ENCODE measurements at places on chromosomes 5 and 9.

DNA sequence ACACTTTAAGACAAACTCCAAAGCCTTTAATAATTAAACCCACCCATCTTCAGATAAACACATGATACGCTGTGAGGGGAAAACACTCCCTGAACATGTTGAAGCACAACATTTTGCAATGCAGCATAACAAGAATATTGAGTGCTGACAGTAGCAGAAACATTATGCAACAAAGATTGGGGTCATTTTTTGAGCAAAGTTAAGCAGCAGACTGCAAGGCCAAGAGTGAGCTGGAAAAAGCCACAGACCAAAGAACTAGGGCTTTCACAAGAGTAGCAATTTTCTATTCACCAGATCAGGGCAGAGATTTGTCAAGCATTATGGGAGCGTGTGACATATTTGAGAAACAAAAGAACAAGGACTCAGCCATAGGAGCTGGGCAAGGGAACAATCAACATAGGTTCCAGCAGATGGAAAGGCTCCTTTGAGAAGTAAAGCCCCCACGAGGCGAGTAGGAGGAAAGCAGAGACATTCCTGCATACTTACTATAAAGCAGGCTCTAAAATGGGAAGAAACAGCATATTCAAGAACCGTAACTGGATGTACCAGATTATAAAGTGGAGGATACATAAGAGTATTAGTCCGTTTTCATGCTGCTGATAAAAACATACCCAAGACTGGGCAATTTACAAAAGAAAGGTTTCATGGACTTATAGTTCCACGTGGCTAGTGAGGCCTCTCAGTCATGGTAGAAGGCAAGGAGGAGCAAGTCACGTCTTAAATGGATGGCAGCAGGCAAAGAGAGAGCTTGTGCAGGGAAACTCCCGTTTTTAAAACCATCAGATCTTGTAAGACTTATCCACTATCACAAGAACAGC lies 4.8 kb upstream of the TTC23L start:
- DNase-seq: no peak

GRCh38 chr9:74570879-74571512 lies 73.9 kb downstream of the RORB start:
- no peak for DNase-seq

DNA sequence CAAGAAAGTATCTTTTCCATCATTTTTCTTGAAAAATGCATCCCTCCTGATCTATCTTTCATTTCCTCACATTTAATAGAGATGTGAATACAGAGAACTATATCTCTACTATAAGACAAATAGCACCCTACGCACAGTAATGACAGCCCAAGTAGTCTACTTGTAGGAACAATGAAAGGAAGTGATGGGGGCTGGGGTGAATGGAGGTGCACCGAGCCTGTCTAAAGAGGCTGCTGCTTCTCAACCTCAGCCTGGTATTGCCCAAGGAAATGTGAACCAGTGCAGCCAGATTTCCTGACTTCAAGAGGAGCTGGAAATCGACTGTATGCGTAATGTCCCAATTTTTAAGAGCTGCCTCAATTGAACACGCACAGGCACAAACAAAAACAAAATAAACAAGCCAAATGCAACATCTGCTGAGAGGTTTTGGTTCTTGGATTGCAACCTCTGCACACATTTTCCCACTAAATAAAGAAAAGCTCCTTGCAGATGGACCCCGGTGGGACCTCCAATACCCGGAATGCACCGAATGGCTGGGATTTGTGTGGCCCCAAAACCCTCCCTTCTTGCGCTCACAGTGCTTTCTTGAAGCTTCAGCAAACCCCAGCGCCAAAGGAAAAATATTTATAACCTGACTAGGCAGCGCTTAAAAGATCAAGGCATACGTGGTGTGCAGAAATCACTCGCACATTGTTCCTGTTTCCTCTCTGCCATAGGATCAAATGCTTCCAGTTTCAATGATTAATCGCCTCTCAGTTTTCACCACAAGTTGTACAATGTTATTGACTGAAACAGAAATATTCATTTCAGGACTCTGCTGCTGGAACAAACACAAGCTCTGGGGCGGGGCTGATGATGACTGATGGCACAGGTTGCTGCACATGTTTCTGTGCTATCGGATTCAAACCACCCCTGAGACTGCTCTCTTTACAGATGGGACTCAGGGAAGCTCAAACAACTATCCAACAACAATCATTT lies 68.3 kb downstream of the KCNIP1 start:
- DNase-seq: no peak

DNA sequence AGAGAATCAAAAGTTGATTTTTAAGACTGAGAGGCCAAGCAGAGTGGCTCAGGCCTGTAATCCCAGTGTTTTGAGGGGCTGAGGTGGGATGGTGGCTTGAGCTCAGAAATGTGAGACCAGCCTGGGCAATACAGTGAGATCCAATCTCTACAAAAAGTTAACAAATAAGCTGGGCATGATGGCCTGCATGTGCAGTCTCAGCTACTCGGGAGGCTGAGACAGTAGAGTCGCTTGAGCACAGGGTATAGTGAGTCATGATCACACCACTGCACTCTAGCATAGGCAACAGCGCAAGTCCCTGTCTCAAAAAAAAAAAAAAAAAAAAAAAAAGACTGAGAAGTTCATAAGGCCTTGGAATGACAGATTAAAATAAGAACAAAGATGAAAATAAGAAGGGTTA lies 177.2 kb downstream of the TMEM232 start:
- no peak for DNase-seq

DNA sequence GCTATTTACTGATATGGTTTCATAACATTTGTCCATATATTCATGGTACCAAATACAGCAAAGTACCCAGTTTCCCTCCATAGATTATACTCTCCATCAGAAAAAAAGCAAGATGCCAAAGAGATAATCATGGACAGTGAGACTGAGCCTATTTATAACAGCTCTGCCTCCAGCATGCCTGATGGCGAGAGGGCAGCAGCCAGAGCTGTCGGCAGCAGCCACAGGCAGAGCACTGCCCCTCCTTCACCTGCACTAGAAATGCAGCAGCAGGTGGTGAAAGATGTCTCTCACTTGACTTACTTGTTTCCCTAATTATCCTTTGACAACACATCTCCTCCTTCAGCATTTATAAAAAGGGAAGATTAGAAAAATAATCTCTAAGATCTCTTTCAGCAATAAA lies 32.4 kb downstream of the CTNNAL1 start:
- no peak for DNase-seq

DNA sequence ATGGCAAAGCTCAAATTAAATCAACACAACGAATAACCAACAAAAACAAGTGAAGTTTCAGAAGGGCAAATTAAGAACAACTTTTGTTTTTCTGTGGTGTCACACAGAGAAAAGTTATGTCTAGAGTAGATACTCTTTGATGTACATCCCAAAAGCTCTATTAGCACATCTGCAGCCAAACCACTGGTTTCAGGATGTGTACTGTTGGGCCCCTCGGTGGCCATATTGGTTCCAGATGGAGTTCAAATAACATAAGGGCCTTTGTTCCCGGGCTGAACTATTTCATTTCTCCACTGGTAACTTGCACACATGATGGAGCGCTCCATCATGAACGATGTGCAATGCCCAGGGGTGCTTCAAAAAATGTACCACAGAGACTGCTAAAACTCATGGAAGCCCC lies 126.1 kb downstream of the SEMA5A start:
- no peak for DNase-seq

GRCh38 chr9:125460883-125461635 lies 199.4 kb downstream of the GAPVD1 start:
- no peak for DNase-seq

GRCh38 chr5:101009758-101010519 lies 106.9 kb upstream of the ST8SIA4 start:
- no peak for DNase-seq

DNA sequence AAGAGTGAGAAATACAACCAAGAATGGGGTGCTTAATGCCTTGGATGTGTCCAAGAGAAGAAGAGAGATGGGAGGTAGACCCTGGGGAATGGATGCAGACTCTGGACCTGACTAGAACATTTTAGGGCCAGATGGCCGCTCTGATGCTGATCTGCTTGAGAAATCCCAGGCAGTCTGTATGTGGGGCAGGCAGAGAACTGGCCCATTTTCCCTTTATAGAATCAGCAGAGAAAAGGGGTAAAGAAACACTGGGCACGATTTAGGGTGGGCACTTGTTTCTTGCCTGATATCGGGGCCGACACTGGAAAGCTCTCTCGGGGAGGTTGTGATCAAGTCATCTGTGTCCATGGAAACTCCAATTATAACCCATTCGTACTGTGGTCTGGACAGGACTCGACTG lies 118.5 kb upstream of the FSTL4 start:
- no peak for DNase-seq

DNA sequence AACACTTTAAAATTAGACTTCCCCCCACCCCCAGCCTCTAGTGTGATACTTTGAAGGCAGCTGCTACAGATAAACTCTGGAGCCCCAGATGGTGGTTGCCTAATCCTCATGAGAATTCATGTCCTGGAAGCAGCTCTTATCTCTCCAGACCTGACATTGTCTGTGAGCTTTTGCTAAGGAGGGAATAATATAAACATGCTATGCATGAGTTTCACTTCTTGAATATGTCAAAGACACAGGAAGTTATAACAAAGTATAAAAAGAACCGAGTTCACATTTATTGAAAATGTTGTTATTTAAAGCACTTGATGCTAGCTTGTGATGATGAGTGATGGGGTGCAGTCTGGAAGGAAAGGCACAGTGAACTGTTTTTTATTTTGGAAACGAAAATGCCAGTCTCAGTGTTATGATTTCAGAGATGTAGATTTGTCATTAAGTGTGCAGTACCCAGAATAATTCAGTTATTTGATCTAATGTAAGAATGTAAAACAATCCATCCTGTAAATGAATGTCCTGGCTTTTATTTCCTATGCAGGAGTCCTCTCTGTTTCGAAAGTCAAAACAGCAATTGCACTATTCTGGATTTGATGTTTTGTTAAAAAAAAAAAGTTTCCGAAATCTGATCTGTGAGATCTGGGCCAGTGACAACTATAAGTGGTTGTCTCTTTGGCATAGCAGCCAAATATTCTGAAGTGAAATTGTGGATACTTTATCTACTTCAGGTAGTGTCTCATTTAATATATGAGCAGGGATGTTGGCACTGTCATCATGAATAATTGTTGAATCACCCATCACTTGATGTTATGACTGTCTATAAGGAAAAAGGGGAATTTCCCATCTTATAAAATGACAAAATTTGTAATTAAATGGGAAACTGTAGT lies 77.0 kb downstream of the ZCCHC7 start:
- no peak for DNase-seq

DNA sequence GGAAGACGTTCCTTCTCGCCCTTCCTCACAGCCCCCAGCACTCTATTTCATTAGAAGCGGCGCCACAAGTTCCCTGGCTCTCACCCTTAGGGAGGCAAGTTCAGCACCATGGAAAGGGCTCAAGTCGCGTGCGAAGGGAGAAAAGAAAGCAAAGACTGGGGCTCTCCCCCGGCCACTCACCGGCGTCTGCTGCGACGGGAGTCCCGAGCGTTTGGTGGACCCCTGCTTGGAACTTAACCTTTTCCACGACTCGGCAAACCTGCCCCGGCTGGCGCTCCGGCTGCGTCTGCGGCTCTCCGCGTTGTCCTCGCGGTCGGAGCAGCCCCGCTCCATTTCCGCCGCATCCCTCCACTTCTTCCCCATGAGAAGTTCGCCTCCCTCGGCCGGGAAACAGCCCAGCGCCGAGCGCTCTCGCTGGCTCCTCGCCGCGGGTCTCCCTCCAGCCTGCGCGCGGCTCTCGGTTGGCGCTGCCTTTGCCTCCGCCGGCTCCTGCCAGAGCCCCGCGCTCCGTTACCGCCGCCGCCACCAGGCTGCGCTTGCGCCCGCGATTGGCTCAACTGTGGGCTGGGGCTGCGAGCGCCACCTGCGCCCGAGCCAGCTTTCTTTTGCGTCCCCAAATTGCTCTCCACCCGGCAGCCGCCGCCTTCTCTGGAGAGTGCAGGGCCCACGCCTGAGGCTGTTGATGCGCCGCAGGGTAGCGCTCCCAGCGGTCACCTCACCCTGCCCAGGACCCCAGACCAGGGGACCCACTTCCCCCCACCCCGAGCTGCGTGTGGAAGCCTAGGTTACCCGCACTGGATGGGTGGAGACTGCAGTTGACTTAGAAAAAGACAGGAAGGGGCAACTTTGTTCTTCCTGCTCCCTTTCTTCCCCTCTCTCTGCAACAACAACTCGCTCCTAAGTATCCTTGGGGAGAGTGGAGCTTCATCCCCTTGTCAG lies 321.6 kb downstream of the CEMIP2 start:
- DNase-seq: no peak

DNA sequence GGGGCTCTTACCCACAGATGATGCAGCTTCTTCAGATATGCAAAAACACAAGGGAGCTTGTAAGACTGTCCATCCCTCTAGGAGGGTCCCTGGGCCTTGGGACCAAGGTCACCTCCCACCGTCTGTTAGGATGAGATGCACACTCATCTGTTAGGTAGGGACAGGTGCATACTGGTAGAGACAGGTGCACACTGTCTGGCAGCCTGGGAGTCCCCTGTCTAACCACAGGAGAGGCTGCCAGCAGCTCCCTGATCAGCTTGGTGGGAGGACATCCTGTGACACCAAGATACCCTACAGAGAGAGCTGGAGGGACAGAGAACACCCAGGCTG lies 13.2 kb downstream of the TSPAN17 start:
- no peak for DNase-seq

DNA sequence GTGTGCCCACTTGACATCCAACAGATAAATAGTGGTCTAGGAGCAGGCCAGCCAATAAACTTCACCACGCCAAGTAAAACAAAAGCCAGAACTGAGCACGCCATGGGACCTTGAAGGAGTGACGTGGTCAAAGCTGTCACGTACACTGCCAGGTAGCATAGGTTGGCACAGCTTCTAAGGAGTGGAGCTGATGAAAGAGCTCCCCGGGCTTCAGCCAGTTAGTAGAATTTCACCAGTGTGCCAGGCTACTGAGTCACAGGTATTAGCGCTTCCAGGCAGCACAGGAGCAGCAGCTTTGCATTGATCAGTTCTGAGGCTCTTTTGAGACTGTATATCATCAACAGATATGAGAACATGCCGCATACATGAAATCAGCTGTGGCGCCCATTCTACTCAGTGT lies 19.4 kb downstream of the VLDLR start:
- no peak for DNase-seq

DNA sequence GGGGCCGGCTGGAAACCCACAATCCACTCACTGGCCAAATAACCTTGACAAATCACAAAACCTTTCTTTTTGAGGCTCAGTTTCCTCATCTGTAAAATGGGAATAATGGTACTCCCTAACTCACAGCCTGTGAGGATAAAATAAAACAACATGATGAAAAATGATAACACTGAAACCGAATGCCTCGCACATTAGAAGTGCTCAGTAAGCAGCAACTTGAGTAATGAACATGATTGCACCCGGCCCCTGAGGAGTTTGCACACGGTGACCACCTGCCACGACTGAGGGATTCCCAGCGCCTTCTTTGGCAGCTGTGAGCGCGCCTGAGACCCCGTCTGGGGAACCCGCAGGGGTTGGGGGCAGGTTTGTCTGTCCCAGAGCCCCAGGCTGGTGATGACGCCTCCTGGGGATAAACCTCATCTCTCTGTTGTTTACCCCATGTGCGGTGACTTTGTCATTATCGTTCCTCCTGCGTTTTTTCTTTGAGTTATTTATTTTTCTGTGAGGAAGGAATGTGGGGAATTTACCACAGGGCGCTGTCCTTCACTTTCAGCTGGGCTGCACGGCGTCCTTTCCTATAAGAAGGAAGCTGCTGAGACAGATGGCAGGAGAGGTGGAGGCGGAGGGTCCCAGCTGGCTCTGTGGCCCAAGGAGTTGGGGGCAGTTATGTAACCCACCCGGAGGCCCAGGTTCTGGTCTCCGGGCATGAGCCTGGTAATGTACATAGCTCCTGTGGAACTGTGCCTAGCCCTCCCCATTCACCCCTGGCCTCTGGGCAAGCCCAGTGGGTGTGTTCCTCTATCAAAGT lies 3.0 kb upstream of the SYNPO start:
- no peak for DNase-seq

Data from activated CD4-positive, alpha-beta T cell treated with anti-CD3 and anti-CD28 coated beads for 1 hour (primary cell).